ENCODE measurements at places on chromosomes 13 and 19. TPM values are rescaled to one million over a fixed set of nuclear protein-coding genes. Genes with fewer than 3 reads are reported as not detected.

TMPRSS9 gene
- 0.26 TPM for total RNA-seq

IFNL1 gene
- not detected for total RNA-seq

COPE gene
- total RNA-seq = 338 TPM

ACP7 gene
- 0.26 TPM for total RNA-seq

BRME1 gene
- total RNA-seq = not detected

CNN1 gene
- 38.0 TPM for total RNA-seq

ZNF296 gene
- total RNA-seq = 1.5 TPM

NALCN gene
- total RNA-seq = 0.80 TPM

ZNF575 gene
- 21.8 TPM for total RNA-seq

FXYD7 gene
- not detected for total RNA-seq

ZNF540 gene
- total RNA-seq = 0.40 TPM

GJB2 gene
- total RNA-seq = 0.24 TPM

HTR2A gene
- total RNA-seq = 0.16 TPM

C5AR2 gene
- under 0.01 TPM for total RNA-seq

DNAJC15 gene
- total RNA-seq = 11.3 TPM

ALOX5AP gene
- total RNA-seq = 0.64 TPM

R3HDM4 gene
- 56.2 TPM for total RNA-seq

ERFL gene
- not detected for total RNA-seq

FUT6 gene
- not detected for total RNA-seq

ABHD13 gene
- total RNA-seq = 7.2 TPM

NLRP4 gene
- total RNA-seq = not detected

TEX101 gene
- total RNA-seq = not detected

VAV1 gene
- total RNA-seq = 1.0 TPM

OBI1 gene
- total RNA-seq = 10.9 TPM

LGALS4 gene
- total RNA-seq = not detected

EBI3 gene
- 0.39 TPM for total RNA-seq

Measured in epithelial cell of alveolus of lung (primary cell).